ENCODE measurements at places on chromosomes 6 and 20. TPM values are rescaled to one million over a fixed set of nuclear protein-coding genes. Genes with fewer than 3 reads are reported as not detected.

DNA sequence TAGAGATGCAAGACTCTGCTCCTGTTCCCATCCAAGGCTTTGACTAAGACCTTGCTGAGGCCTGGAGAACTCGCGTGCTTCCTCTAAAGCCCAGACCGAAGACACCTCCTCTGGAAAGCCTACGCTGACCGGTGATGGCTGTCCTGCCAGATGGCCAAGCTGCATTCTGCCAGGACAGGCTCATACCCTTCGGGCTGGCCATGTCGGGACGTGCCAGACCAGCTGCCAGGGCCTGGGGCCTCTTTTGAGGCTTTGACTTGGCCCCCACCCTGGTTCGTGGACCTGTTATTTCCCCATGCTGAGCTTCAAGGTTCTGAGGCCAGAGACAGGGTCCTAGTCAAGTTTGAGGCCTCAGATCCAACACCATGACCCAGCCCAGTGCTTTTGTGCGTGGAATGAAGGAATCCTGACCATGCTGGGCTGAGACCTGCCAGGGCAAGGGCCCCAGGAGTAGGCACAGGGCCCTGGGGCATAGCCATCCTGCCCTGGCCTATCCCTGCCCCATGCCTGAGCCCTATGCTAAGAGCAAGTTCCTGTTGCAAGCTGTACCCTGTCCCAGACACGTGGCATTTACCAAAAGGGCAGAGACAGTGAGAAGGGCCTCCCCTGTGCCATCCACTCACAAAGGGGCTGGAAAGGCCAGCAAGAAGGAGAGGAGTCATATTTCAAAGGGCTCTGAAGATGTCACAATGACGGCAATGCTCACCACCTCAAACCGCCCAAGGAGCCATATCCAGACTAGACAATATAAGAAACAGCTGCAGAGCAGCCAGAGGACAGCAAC, 42.8 kb downstream of the MRPL14 start:
- DNase-seq: no peak

DNA sequence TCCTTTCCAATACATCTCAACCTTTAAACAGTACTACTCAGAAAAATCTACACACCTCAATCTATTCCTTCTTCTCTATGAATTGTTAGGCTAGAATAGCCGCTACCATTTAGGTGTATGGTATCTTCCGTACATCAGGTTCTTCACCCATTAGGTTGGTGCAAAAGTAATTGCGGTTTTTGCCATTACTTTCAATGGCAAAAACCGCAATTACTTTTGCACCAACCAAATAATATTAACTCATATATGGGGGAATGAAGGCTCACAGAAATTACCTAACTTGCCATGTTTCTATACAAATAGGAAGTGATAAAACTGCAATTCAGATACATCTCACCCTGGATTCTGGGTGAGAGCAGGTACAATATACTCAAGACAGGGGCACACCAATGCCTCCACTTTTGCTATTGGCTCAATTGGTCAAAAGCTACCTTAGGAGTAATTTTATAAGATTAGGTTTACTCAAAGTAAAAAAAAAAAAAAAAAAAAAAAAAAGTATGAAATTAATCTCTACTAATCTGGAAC, 37.7 kb upstream of the ARHGAP18 start:
- no peak for DNase-seq

DNA sequence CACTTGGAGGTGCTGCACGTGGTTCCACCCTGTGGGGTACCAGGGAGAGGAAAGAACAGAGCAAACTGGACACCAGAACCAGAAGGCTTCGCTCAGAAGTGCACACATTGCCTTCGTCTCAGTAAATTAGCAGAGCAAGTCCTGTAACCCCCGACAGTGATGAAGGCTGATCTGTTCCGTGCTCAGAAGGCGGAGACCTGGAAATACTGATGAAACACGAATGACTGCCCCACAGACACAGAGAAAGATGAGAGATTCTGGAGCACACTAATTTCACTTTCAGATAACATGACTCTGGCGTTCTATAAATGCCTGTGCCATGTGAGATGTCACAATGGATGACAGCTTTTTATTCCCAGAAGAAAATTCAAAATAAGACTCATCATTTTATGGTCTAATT, 44.2 kb upstream of the CCR6 start:
- no peak for DNase-seq

DNA sequence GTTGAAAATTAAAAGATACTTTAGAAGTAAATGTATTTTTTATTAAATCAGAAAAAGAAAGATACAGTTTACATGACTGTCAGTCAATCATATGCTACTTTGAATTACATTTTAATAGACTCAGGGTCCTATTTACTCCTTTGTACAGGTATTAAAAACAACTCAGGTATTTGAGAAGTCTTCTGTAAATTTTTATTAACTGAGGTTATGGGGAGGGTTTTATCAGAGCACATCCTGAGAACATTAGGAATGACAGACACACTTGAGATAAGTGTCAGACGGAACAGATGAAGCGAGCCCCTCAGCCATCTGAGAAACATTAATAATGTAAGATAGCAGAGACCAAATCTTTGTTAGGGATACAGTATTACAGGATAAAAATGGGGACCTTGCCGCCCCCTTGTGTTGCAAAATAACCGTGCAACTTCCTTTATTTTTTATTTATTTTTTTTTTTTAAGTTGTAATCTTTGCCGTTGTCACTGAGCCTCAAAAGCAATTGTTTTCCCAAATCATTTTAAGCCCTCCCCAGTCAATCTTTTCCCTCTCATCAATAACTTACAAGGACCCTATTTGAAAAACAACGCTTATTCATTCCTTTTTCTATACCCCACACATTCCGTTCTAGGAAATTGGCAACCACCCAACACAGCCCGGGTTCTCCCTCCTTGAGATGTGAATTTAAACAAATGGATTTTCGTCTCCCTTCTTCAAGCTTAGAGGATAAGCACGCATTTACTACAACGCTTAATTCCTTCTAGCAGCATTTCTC, 126.7 kb downstream of the BCAS1 start:
- peak; percentile 58 for DNase-seq

- DNase-seq: no peak
Measured at GRCh38 chr6:106783640-106784566, 154.5 kb downstream of the QRSL1 start.

Gene CGA
- polyA plus RNA-seq: not detected

DNA sequence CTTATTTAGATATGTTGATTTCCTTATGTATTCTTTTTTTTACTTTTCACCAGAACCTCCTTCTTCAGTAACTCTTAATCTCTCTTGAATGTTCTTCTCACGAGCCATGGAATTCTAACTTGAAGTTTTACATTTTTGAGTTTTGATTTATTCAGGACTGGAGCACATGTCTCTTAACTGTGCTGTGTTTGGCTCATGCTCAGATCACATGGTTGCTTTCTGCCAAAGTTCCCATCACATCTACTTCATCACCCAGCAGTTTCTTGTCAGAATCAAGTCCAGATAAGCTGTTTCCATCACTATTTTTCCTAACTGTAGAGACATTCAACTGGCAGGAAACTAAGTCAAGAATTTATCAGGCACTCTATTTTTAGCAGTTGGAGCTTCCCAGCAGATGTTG, 31.7 kb downstream of the SLC35A1 start:
- DNase-seq: no peak

DNA sequence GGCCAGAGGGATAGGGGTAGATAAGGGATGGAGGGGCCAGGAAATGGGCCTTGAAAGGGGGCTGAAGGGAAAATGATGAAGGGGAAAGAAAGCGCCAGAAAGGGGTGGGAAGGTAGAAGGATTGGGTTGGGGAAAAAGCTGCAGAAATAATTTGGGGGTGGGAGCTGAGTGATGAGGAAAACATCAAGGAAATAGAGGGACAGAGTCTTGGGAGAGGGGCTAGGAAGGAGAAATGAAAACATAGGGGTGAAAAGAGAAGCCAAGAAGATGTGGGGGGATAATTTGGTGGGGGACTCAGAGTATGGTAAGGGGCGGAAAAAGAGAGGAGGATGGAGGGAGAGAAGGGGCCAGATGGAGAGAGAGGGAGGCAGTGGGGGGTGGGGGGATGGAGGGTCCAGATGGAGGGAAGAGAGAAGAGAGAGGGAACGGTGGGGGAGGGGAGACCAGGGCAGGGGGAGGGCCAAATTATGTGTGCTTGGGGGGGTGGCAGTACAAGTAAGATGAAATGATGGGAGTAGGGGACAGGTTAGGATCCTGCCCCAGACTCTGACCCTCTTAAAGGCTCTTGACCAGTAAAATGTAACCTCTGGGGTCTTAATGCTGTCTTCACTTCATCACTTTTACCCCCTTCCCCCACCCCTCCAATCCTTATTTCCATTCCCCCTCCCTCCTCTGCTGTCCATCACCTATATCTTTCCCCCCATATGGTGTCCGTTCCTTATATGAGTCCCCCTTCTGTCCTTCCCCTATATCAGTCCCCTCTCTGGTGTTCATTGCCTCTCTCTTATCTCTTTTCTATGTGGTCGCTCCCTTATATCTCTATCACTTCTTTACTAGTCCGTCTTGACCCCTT, 852 bp downstream of the SYNGAP1 start:
- DNase-seq: no peak

Gene HLA-DPA1
- 796 TPM for polyA plus RNA-seq

DNA sequence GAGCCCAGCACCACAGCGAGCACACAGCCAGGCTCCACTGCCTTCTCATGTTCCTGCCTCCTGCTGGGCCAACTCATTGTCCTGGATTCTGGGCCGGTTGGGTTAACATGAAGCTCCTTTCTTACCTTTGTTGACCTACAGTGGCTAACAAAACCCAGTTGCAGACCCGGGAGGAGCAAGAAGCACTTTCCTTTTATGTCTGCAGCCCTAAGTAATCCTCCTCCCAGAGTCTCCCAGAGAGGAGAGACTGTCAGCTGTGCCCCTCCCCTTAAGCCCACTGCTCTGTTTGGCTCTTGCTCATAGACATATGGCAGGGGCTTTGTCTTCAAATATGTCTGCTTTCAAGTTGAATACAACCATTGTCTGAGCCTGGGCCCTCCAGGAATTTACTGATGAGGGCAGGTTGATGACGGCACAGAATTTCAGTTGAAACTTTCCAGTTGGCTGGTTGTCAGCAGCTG, 55.2 kb downstream of the PSMB1 start:
- DNase-seq: no peak

DNA sequence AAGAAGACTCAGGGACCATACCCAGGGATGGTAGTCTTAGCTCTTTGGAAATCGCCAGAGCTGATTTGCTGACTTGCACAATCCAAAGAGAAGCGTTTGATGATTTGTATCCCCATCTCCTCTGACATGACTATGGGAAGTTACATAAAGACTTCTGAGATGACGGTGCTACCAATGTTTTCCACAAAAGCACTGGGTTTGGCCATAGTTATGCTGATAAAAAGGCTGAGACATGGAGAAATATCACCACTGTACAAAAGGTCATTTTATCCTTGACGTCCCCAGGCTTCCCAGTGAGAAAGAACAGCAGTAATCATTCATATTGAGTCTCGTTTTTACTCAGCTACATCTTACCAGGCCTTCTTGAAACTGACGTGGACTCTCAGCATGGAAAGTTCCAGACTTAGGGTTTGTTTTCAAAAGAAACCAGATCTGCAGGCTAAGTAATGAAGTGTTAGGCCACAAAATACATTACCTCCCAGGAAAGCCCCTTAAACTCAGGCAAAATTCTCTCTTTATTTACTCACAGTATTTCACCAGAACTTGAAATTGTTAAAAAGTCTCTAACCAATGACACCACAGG, 370.3 kb upstream of the JARID2 start:
- DNase-seq: peak; percentile 54

GRCh38 chr6:84516154-84516553, 248.2 kb downstream of the TBX18 start:
- DNase-seq: no peak

Gene KIZ
- polyA plus RNA-seq: 10.2 TPM

Measured in CD14-positive monocyte (primary cell).